ENCODE measurements at places on chromosomes 1 and 21.

DNA sequence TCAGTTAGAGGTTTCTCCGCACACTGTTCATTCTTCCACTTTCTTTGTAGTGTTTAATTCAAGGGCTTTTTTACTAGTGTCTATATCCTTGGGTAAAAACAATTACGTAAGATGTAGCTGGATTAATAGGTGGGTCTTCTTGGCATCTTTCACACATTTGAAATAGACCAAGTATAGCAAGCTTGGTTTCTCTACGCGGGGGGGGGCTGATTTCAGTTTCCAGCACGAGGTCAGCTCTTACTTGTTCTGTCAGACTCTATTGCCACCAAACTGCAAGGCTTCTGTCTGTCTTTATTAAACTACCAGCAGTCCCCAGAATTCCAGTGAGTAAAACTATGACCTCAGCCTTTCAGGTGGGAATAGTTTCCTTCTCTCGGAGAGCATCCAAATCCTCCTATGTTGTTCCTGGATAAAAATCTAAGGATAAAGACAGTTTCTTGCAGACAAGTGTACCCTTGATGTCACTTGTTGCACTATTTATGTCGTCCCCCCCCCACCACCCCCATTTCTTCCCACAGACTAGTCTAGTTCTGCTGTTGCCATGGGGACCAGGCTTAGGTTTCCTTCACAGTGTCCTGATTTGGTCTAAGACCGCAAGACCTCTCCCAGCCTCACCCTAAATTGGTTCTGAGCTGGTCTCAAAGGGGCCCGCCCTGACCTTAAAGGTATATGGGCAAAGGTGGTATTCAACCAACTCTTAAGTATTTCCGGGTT, 17.0 kb downstream of the SPATA46 start:
- no peak for DNase-seq

DNA sequence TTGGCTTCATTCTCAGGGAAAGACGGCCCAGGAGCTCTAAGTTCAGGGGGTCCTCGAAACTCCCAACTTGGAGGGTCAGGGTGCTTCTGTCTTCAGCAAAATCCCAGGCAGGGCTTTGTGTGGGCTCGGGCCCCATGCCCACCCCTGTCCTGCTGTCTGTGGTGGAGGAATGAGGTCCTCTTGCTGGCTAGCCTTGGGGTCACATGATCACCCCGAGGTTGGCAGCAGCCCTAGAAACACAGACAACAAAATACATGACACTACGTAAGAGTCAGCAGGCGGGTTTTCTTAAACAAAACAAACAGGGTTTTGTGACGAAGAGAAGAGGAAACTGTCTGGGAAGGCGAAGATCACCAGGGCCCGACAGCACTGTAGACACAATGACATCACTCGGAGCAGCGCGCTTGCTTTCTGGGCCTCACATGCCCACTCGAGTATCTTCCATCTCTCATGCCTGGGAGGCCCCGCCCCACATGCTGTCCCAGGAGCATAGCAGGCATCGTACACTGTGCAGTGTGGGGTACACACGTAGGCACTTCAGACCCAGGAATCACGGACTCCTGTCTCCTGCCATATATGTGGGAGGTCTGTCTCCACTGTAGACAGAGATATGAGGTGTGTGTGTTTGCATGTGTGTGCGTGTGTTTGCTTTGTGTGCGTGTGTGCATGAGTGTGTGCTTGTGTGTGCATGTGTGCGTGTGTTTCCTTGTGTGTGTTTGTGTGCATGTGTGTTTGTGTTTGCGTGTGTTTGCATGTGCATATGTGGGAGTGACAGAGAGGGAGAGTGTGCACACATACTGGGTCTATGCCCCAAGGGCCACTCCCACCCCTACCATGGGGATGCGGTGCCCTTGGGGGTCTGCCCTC, 94.7 kb downstream of the SIK1 start:
- DNase-seq = no peak

DNA sequence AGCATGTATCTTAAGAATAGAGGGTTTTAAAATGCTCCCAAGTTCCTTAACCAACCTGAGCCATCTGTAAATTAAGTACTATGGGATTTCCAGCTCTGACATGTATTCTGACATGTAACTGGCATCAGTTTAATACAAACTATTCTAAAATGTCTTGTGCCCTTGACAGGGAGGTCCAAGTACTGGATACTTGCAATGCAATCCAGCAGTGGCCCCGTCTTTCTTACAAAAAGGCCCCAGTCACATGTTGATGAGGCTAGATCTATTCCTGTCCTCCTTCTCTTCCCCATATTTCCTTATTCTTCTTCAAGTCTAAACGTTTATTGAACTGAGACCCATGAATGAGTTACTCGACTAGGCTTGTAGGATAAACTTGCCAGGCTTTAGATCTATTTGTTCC, 46.4 kb downstream of the MRPL39 start:
- no peak for DNase-seq

DNA sequence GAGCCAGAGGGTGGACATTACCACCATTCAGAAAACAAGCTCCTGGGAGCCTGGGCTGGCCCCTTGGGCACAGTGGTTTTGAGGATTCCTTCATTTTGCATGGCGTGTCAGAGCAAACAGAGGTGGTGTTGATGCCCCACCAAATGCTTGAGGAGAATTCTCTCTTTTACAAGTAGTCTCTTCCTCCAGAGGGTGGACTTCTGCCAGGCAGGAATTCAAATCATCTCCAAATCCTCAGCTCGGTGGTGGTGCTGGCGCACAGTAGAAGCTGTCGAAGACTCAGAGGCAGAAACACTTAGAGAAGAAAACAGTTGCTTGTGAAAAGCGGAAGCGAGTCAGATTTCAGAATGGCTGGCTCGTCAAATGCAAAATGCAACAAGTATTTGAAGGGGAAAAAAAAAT, 3.4 kb upstream of the CHI3L1 start:
- DNase-seq = no peak

DNA sequence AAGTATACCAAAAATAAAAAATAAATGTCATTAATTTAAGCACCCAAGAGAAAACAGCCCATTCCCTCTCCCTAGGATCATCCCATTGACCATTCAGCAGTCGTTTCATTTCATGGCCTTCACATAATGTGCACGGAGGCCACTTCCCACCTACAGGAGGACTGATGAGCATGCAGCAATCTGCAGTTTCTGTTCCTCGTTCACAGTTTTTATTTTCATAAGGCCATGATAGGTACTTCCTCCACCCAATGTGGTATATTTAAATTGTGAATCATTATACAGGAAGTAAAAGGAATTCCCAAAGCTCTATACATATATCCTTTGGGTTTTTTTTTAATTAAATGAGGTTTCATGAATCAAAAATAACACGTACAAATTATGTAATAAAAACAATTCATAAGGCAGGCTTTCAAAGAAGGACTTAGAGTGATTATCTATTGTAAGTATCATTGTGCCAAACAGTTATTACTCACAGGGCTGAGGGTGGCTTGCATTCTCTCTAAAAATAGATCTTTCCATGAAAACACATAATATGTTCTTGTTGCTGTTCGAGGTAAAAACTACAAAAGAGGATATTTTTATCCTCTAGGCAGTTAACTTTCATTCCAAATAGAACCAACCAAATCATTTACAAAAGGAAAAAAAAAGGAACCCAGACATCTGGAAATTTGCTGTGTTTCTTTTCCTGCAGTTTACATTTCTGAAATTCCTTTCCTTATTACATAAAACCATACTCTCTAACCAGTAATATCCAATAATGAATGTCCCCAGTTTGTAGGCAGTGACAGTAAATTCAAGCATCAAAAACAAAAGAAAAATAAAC, 27.5 kb upstream of the SLC44A3 start:
- DNase-seq = no peak

DNA sequence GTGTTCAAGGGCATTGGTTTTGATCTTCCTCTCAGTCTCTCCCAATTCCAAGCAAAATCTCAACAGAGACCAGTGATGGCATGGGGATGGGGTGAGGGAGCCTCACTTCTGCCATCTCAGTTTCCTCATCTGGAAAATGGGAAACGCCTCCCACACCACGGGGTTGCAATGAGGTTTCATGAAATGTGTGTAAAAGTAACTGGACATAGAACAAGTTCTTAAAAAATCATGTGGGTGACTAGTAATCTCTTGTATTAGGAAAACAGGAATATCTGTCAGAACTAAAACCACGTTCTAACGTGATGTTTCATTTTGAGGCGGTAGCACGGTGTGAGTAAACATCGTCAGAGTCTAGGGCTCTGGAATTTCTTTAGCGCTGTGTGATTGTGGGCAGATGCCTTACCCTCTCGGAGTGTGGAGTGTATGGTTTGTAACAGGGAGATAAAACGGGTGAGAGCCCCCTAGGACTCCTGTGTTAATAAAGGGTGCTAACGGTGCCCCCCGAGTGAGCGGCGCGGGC, 55.5 kb upstream of the DNAJC6 start:
- no peak for DNase-seq

DNA sequence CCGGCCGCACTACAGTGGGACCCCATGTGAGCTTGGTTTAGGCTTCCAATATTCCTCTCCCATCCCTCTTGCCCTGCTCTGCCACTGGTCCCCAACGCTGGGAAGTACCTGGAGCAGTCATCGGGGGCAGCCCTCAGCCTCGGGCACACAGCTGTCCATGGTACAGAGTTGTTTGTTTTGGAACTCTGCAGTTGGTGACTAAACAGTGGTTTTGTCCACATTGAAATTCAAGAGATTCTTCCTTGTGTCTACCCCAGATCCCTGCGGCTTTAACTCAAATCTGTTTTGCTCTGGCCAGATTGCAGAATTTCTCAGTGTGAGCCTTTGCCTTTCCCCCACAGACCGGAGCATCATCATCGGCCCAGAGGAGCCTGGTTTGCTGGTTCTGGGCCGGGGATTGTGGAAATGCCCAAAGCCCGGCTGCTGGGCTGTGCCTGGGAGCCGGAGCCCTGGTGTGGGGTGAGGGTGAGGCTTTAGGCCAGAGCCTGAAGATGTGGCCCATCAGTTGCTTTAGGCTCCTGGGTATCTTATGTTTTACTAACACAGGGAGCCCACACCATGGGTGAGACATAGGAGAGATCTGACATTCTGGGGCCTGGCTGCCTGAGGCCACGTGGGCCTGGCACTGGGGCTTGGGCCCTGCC, 93.2 kb downstream of the ARHGEF10L start:
- DNase-seq = no peak

- DNase-seq = no peak
These were observed 66.2 kb downstream of the SGIP1 start for GRCh38 chr1:66599899-66600737.

GRCh38 chr1:236526079-236526478, 2.3 kb downstream of the LGALS8 start:
- no peak for DNase-seq

GRCh38 chr21:36087362-36088138, 17.7 kb downstream of the CBR1 start:
- DNase-seq = no peak

DNA sequence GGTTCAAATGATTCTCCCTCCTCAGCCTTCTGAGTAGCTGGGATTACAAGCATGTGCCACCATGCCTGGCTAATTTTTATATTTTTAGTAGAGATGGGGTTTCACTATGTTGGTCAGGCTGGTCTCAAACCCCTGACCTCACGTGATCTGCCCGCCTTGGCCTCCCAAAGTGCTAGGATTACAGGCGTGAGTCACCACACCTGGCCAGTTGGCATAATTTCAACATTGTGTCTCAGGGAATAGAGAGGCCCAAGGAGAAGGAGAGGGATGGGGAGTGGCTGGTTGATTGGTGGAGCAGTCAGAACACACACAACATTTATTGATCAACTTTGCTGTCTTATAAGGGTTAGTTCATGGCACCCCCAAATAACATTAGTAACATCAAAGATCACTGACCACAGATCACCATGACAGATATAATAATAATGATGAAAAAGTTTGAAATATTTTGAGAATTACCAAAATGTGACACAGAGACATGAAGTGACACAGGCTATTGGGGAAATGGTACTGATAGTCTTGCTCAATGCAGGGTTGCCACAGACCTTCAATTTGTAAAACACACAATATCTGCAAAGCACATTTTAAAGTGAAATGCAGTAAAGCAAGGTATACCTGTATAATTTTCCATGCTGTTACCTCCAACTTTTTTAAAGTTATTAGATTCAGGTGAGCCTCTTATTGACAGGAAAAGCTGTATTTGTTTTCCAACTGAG, 15.8 kb upstream of the CYB5R1 start:
- no peak for DNase-seq

GRCh38 chr1:10171105-10171767, 39.1 kb upstream of the KIF1B start:
- DNase-seq = no peak

DNA sequence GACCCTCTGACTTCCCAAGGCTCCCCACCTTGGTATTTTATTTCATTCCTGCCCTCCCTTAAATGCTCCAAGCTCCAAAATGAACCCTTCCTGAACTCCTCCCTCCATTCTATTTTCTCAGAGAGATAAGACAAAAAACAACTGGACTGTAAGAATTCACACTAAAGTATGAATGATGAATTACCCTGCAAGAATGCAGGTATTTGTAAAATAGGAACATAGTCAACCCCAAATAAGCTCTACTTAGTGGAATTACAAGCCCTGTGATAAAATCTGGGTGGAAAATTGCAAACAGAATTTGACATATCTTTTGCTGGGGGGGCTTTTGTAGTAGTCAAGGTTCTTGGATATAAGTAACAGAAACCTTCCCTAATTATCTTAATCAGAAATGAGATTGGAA, 67.8 kb upstream of the GJA8 start:
- no peak for DNase-seq

DNA sequence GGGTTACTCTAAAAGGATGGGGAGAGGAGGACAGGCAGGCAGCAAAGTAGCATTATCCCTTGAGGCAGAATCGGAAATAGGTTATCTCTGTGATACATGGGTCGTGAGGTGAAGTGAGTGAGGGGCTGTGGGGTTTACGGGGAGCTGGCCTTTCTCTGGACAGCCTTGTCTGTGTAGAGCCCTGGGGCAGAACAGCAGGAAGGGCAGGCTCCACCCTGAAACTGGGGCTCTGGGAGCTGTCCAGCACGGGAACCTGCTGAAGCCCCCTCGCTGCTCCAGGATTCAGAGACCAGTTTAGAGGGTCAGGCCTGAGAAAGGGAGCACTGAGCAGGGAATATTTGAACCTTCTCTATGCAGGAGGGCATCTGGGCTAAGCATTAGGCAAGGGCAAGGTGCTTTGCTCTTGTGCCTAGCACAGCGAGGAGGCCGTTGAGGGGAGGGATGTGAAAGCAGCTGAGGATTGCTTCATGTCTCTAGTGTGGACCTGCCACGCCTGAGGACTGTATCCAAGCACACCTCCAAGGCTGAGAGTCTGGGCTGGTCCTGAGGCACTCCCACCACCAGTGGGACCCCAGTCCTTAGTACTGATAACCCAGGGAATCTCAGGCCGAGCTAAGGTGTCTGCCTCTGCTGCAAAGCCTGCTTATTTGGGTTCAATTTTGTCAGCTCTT, 55.8 kb downstream of the NAV1 start:
- no peak for DNase-seq

DNA sequence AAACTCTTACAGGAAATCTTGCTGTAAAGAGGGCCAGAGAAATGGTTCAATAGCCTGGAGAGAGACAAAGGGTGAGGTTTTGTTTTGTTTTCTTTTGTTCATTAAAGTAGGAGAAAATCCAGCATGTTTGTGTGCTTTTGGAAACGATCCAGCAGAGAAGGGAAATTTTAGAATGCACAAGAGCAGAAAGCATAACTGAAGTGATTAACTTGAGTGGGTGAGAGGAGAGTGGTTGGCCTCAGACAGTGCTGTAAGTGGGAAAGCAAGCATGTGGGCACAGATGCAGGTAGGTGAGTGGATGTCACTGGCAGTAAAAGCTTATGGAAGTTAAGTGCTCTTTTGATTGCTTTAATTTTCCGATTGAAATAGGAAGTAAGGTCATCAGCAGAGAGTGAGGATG, 50.2 kb downstream of the EEIG2 start:
- DNase-seq = no peak

- DNase-seq = no peak
These were observed 83.9 kb downstream of the PAX7 start for GRCh38 chr1:18714404-18715175.

Data from T-helper 2 cell (primary cell).